Activated CD4-positive, alpha-beta memory T cell treated with anti-CD3 and anti-CD28 coated beads for 36 hours (primary cell): ENCODE measurements at places on chromosomes 1 and 21. TPM values are rescaled to one million over a fixed set of nuclear protein-coding genes. Genes with fewer than 3 reads are reported as not detected.

DNA sequence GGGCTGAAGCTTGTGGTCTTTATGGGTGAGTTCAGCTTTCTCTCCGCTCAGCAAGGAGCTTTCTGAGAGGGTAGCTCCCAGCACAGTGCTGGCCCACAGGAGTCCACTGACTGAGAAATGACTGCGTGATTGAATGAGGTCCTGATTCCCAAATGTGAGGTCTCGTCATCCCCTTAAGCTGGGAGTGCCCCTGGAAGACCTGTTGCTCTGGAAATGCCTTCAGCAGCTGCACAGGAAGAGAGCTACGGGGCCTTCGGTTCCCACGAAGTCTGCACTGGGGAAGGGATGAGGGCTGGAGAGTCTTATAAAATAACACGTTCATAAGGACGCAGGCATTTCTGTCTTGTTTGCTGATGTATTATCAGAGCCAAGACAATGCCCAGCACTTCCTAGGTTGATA is 14.0 kb downstream of the TNNT2 start:
- DNase-seq: no peak

DNA sequence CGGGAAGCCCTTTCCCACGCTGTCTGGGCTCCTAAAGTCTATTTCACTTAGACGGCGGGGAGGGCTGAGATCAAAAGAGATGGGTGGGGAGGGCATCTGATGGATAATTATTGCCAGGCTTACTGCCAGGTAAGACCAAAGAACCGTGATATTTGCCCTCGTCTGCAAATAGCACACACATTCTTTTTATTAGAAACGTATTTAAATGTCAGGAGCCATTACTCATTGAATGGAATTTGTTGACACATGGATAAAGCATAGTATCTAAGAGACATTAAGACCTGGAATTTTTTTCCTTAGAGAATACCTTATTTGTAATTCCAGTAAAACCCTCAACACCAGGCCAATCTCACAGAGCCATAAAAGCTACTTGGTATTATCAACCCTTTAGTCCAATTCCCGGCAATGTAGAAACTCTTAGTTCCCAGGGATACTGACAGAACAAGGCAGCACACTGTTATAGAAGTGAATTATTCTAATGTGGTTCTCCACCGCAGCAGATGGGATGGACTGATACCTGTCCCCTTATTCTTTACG is 10.6 kb downstream of the URB1 start:
- DNase-seq: no peak

DNA sequence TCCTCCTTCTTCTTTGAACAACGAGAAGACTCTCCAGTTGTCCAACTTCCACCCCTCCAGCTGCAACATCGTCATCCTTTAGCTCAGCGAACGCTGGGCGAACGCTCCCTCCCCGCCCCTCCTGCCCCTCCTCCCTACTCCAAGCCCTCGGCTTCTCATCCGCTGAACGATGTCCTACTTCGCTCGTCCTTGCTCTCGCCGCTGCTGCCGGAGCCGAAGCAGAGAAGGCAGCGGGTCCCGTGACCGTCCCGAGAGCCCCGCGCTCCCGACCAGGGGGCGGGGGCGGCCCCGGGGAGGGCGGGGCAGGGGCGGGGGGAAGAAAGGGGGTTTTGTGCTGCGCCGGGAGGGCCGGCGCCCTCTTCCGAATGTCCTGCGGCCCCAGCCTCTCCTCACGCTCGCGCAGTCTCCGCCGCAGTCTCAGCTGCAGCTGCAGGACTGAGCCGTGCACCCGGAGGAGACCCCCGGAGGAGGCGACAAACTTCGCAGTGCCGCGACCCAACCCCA is at the start of gene BCAN:
Gene BCAN (plus strand): TSS at position 357 of the 504 bp plus-strand sequence. CDS start 3,938 bp downstream, outside the sequence.
- DNase-seq: peak; percentile 34

GRCh38 chr1:14263225-14263624 is 335.3 kb upstream of the KAZN start:
- DNase-seq: no peak

- peak; percentile 64 for DNase-seq
Measured at GRCh38 chr1:59007820-59008598, 224.2 kb upstream of the JUN start.

Gene GATAD2B
- 67.9 TPM for total RNA-seq
